ENCODE measurements at places on chromosomes 12 and 14.

GRCh38 chr14:102666635-102667034 lies 74.2 kb downstream of the RCOR1 start:
- ATAC-seq, result no peak

- ATAC-seq, result no peak
Measured at GRCh38 chr14:95784137-95784536, 70.2 kb upstream of the TCL1A start.

DNA sequence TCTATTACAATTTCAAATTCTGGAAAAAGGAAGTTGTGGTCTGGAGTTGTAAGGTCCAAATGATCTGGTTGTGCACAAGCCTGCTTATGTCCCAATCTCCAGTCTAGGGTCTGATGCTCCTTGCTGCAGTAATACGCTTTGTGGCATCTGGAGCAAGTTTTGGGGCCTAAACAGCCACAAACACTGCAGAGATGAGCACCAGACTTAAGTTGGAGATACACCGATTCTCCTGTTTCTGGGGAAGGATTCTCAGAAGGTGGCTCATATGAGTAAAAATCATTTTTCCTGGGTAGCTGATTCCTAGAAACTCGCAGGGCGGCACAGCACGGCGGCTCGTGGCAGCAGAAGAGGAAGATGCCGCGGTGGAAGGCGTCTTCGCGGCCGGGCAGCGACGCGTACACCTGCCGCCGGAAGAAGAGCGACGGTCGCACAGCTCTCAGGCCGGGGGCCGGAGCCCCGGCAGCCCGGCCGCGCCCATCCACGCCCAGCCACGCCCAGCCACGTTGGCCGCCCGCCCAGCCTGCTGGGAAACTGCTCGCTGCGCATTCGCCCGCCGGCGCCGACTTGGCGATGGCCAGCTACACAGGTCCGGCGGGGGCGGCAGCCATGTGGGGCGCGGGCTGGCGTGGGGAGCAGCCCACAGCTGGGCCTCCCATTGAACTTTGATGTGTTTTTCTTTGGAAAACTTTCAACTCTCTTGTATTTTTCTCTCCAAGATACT lies 129.0 kb downstream of the ASCL4 start:
- ATAC-seq, result peak; percentile 99

DNA sequence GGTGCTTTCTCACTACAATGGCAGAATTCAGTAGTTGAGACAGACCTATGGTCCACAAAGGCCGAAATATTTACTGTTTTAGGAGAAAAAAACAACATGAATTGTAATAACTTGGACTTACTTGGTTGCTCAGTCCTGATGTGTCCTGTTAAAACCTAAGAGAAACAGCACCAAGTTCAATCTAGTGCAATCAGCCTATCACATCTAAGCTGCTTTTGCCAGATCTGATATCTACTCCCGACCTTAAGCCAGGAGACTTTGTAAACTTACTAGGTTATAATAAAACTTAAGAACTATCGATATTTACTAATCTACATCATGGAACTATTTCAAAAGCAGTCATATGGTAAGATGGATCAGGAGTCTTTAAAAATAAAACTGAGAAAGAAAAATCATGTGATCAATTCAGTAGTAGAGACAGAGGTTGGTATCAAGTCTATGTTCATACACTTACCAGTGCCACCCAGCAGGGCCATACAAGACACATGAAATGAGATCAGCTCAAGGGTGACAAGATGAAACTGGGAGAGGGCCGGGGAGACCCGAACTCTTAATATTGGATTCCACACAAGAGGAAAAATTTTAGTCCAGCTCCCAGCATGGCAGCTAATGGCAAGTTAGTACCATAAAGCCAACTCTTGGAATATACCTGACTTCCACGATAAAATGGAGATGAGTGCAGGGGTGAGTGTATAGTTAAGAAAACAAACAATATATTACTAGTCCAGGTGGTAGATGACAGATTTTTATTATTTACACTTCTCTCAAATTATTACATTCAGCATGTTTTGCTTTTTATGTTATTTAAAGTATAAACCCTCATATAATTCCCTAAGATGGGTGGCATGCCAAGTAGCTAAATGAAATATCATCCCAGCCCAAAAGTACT lies 27.5 kb downstream of the NUDT4 start:
- no peak for ATAC-seq

DNA sequence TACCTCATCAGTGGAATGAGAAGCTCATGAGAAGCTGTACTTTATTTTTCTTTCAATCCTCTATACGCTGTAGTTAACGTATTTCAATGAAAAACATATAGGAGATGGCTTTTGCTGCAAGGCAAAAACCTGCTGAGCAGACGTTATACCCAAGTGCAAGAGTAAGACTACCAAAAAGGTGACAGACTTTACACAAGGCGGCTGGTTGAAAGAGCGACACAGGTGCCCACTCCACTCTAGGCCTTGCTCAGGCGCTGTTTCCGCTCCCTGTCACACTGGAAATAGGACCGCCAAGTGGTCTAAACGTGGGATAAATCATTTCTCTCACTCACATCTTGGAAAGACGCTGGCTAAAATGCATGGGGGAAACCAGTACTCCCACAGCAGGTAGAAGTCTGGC lies 54.5 kb downstream of the PPP2R5C start:
- no peak for ATAC-seq

DNA sequence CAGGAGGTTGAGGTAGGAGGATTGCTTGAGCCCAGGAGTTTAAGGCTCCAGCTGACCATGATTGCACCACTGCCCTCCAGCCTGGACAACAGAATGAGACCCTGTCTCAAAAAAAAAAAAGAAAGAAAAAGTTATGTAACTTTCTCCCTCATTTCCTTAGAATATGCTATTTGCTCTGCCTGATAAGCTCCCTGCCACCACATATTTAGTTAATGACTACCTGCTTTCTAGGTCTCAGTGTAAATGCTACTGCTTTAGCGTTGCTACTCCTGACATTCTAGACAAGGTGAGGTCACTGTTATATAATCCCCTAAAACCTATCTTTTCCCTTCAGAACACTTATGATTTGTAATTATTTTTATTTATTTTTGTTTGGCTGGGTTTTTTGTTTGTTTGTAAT lies 86.3 kb upstream of the AMN1 start:
- ATAC-seq, result no peak

GRCh38 chr12:6297170-6297569 lies 13.3 kb upstream of the PLEKHG6 start:
- no peak for ATAC-seq

DNA sequence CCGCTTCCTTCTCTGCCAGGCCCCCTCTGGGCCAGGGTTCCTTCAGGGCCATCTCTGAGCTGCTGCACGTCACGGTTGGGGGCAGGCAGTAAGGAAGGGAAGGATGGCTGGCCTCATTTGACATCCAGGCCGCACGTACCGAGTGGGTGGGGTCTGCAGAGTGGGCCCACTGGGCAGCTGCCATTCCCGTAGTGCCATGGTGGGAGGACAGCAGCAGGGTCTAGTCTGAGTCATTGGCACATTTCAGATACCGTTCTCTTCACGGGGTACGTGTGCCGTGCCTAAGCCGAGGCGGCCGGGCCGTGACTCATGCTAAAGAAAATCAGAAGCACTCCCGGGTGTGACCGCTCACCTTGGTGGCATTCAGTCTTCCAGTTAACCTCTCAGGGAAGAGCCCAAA lies 43.9 kb downstream of the IL31 start:
- ATAC-seq, result no peak

DNA sequence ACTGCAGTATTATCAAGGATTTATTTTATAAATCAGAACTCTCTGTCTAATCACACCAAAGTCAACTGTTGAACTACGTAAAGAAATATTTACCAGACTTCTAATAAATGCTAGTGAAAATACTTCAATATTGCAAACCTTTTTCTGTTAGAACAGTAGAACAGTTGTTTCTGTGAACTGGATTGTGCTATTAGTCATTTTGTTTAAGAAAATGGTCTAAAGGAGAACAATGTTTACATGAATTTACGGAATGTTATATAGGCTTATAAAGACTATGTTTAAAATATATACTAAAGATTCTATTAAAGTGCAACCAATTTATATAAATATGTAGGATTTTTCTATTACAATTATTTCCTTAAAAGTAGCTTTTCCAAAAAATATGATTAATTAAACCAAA lies 471.4 kb downstream of the FSCB start:
- no peak for ATAC-seq

DNA sequence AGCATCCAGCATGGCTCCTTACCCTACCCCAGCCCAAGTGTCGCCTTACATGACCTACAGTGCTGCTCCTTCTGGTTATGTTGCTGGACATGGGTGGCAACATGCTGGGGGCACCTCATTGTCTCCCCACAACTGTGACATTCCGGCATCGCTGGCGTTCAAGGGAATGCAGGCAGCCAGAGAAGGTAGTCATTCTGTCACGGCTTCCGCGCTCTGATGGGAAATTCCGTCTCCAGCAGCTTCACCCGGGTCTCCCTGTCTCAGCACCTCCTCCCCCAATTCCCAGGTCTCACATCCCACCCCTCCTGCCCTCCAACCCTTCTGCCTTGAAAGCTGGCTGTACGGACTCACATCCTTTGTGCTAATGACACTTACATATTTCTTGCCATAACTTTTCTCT lies 14.6 kb downstream of the PAX9 start:
- no peak for ATAC-seq

DNA sequence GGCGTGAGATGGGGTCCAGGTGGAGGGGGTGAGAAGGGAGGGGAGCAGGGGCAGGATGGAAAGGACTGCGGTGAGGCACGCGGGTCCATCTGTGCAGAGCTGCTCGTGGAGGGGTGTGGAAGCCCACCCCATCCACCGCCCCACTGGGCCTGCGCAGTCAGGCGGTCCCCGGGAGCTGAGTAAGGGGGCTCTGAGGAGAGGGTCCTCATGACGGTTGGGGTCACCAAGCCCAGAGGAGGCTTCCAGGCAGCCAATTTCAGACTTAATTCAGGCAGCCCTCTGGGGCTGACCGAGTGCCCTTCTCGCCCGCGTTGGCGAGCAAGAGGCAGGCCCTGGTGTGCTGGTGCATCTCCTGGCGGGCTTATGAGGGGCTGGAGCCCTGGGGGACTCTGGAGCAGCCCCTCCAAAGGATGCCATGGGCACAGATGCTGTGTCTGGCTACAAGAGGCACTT lies 115.5 kb downstream of the KIF26A start:
- no peak for ATAC-seq

DNA sequence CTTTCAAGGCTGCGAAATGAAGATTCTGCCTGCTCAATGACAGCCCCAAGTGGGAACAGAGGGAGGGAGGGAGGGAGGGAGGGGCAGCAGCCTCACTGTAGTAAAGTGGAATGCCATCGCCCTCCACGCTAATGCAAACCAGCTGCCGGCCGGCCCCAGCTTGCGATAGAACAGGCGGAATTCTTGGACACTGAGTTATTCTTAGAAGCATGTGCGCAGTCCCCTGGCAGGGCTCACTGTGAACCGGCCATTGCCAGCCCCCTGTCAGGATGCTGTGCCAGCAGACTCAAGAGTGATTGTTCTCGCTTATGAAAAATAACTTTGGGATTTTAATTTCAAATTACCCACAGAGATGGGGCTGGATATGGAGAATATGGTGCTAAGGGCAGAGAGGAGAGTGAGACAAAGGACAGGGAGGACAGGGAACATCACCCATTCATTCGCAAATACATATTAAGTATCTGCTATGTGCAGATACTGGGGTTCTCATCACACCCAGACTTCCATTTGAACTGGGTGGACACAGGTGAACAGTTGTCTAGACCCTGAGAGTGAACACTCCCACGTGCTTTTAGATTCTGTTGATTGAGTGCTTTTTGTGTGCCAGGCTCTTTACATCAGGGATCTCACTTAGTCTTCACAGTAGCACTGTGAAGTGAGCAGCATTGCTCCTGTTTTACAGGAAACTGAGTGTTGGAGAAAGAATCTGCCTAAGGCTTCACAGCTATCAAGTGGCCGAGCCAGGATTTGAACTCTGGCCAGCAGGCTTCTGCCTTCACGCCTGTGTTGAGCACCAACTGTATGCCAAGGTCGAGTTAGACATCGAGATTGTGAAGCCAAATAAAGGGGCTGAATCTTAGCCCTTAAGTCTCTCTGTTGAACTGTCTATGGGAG lies 192.9 kb downstream of the C12orf75 start:
- peak; percentile 16 for ATAC-seq

- ATAC-seq, result no peak
Measured at GRCh38 chr12:105167346-105167745, 59.8 kb downstream of the WASHC4 start.

- no peak for ATAC-seq
Measured at GRCh38 chr14:74211945-74212580, 27.2 kb upstream of the VSX2 start.

DNA sequence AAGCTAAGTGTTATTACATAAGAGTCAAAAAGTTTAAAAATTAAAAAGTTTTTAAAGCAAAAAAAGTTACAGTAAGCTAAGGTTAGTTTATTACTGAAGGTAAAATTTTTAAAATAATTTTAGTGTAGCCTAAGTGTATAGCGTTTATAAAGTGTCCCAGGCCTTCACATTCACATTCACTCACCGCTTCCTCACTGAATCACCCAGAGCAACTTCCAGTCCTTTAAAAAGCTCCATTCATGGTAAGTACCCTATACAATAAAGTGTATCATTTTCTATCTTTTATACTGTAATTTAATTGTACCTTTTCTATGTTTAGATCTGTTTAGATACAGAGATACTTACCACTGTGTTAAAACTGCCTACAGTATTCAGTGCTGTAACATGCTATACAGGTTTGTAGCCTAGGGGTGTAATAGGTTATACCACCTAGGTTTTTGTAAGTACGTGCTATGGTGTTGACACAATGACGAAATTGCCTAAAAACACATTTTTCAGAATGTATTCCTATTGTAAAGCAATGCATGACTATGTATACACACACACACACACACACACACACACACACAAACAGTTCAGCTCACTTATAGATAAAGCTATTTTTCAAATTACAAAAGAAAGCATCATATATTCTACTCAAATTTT lies 3.7 kb downstream of the CLEC14A start:
- ATAC-seq, result no peak

- ATAC-seq, result no peak
Measured at GRCh38 chr12:121709478-121709961, 3.0 kb upstream of the TMEM120B start.

DNA sequence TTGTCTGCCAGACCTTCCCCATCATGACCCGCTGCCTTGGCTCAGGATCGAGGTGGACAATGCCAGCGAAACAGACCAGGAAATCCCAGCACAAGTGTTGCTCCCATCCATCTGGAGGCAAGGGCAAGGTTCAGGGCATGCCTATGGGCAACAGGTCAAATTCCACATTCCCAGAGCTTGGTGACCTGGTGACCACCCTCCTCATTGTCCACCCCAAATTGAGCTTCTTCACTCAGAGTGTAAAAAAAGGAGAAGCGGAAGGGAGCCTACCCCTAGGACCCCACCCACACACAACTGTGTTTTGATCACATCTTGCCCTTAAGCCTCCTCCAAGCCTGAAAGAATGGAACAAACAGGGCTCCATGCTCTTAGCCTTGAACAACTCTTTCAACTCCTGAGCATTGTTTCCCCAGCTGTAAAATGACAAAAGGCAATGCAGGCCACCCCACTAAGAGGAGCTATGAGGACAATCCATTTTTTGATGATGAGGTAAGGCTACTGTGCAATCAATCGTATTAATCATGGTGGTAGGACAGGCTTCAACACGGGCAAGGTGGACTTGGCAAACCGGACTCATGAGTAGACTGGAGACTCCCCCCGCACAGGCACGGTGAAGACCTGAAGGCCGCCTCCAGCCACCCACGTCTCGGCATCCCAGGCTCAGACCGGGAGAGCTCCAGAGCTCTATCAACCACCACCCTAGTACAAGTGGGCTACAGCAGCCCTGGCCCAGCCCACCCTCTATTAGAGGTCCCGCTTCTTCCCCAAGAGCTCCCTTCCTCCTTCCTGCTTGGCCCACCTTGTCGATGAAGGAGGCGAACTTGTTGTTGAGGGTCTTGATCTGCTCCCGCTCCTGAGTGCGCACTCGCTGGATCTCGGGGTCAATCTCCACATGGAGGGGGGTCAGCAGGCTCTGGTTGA lies 866 bp downstream of the KRT79 start:
- no peak for ATAC-seq

Measured in stimulated activated memory B cell treated with anti-CD40 and anti-IgM and Interleukin-4, amounts not matched to agents 10 μg/mL and 1 μg/mL and 100 μg/mL, for 72 hours (primary cell).